Uterine smooth muscle cell (primary cell): ENCODE measurements at places on chromosomes 6 and 20. TPM values are rescaled to one million over a fixed set of nuclear protein-coding genes. Genes with fewer than 3 reads are reported as not detected.

ASIP gene
- not detected in 2 replicates for total RNA-seq

HTR1E gene
- under 0.01 and 0.12 TPM in 2 replicates for total RNA-seq

HSPA12B gene
- 0.11 and 0.12 TPM in 2 replicates for total RNA-seq

ADGB gene
- total RNA-seq, result not detected in 2 replicates

PDE10A gene
- 2.3 and 3.5 TPM in 2 replicates for total RNA-seq

EYA2 gene
- total RNA-seq, result 1.6 and 2.0 TPM in 2 replicates

THBS2 gene
- total RNA-seq, result 425 and 803 TPM in 2 replicates
